ENCODE measurements at places on chromosomes 6 and 20.

GRCh38 chr6:79250559-79250958 is 16.1 kb upstream of the HMGN3 start:
- DNase-seq = no peak

DNA sequence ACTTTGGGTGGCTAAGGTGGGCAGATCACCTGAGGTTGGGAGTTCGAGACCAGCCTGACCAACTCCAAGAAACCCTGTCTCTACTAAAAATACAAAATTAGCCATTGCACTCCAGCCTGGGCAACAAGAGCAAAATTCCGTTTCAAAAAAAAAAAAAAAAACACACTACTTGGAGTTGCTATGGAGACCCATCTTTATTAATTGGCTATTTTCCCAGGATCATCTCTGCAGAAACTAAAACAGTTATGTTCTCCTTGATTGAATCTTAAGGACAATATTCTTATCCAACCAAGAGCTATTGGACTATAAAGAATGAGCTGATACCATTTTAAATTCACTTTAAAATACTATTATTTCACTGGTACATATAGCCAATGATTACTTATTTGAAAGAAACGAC is 14.7 kb downstream of the AKIRIN2 start:
- DNase-seq = no peak

DNA sequence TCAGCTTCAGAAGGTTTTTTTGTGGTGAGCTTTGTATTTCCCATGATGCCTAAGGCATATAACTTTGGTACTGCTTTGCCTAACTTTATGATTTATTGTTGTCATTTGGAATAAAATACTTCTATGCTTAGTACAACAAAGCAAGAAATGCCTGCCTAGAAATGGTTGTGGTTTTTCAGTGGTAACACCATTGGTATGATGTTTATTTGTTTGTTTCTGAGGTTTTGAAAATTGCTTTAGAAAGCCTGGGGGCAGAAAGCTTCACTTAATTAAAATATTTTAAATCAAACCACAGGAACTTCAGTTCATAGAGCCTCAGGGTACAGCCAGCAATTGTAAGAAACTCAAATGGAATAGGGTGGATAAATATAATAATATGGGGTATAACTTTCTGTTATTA is 351.2 kb upstream of the MAP3K7 start:
- no peak for DNase-seq

DNA sequence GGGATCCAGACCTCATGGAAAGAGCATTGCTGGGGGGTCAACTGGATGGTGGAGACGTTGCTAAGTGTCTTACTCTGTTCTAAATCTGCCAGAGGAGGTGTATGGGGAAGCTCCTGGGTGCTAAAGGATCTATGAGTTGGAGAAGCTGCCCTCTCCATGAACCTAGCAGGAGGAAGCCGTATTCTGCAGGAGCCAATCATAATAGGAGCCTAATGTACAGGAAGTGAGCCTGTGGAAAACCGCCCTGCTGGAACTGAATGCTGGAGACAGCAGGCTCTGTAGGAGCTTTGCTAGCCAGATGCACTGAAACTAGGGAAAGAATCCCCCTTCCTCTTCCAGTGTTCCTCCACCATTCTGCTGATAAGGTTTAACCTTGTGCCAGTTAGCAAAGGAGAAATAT is 10.9 kb downstream of the CASP8AP2 start:
- no peak for DNase-seq

GRCh38 chr20:61925555-61926252 is 140.0 kb downstream of the TAF4 start:
- no peak for DNase-seq

- DNase-seq = no peak
Observed at GRCh38 chr6:34174846-34175399, 29.0 kb upstream of the GRM4 start.

GRCh38 chr20:50859161-50859560 is 64.3 kb downstream of the BCAS4 start:
- DNase-seq = no peak
